Activated CD8-positive, alpha-beta memory T cell treated with anti-CD3 and anti-CD28 coated beads for 36 hours (primary cell): ENCODE measurements at places on chromosomes 4 and X. TPM values are rescaled to one million over a fixed set of nuclear protein-coding genes. Genes with fewer than 3 reads are reported as not detected.

GPRIN3 gene
- total RNA-seq = 19.0 TPM

RAB40A gene
- total RNA-seq = 0.25 TPM

SSX3 gene
- not detected for total RNA-seq

NHS gene
- total RNA-seq = 13.6 TPM

MGARP gene
- total RNA-seq = 0.13 TPM

UGT2B17 gene
- total RNA-seq = not detected

VCX2 gene
- total RNA-seq = not detected

DCAF12L2 gene
- total RNA-seq = not detected

ABHD18 gene
- total RNA-seq = 14.9 TPM

IL21 gene
- total RNA-seq = 4.8 TPM

GAGE12F gene
- not detected for total RNA-seq

TIGD2 gene
- 2.9 TPM for total RNA-seq

ADH7 gene
- not detected for total RNA-seq

FLNA gene
- 1,051 TPM for total RNA-seq

ESX1 gene
- total RNA-seq = not detected

APELA gene
- not detected for total RNA-seq
